Activated T-cell treated with anti-CD3 and anti-CD28 coated beads, Interleukin-2, amount 50 U/mL, for 4 hours (primary cell): ENCODE measurements at places on chromosomes 4 and X. TPM values are rescaled to one million over a fixed set of nuclear protein-coding genes. Genes with fewer than 3 reads are reported as not detected.
A peak's percentile ranks its signal among the peaks of the same experiment; 100 is the strongest.

GRCh38 chr4:65508168-65508567 is 162.1 kb downstream of the EPHA5 start:
- no peak for DNase-seq

DNA sequence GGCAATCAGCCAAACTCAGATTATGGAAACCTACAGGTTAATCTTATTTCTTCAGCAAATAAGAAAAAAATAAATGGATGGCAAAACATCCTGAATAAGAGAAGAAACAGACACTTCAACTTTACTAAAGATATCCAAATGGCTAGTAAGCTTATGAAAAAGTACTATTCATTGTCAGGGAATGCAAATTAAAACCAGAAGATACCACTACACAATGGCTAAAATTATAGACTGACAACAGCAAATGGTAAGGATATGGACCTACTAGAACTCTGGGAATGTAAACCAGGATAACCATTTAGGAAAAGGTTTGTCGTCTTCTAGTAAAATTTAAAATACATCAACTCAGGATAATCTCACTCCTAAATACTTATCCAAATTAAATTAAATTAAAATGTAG is 24.3 kb downstream of the GRSF1 start:
- DNase-seq = no peak

DNA sequence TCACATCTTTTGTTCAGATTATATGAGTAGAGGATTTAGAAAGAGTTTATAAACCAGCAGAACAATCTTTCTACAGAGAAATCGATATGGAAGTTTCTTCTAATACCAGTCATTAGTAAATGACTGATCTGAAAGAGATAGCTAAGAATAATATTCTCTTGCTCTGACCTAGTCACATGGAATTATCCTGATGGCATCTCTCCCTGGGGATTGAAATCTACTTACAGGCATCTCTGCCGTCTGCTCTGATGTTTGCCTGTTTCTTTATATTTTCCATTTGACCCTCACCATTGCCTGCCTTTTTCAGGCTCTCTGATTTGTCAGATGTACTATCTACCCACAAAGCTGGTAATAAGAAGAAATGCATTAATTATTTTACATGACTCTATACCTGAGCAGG is 1157.3 kb downstream of the PCDH7 start:
- no peak for DNase-seq

DNA sequence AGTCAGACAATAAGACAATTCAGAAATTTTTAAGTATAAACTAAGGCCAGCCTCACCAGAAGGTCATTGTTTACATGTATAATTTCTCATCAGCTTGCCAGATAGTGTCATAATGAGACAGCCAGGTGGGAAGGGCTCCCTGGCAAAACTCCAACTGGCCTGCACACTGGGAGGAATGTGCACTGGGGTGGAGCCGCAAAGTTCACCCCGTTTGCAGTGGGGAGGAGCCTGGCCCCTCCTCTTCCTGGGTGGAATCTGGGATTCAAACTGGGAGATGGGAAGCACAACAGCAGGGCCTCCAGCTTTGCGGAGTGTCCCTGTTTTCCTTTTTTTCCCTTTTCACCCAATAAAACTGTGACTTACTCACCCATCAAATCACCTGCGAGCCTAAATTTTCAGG is 329.9 kb downstream of the SMARCA1 start:
- DNase-seq = no peak

CCSER1 gene
- total RNA-seq = 0.16 TPM

NAP1L2 gene
- 3.1 TPM for total RNA-seq

- DNase-seq = no peak
Observed at GRCh38 chr4:114811564-114812301, 213.1 kb downstream of the UGT8 start.

- DNase-seq = peak; percentile 25
Observed at GRCh38 chrX:153708415-153708814, 15.8 kb downstream of the BCAP31 start.

- DNase-seq = no peak
Observed at GRCh38 chr4:151992332-151993154, 231.7 kb upstream of the GATB start.

- DNase-seq = no peak
Observed at GRCh38 chrX:10904220-10904619, 206.9 kb upstream of the HCCS start.

GPR78 gene
- not detected for total RNA-seq

RASGEF1B gene
- total RNA-seq = 15.1 TPM

DNA sequence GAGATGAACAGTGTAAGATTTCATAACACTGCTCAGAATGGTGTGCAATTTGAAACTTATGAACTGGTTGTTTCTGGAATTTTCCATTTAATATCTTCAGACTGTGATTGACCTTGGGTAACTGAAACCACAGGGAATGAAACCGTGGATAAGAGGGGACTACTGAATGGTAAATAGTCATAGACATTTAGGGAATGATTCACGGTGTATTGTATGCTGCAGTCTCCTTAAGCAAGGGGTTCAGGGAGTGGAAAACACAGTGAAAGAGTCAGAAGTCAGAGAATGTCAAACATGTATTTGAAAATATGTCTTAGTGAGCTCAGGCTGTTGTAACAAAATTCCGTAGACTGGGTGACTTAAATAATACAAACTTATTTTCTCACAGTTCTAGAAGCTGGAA is 398.2 kb upstream of the DIPK2B start:
- DNase-seq = no peak

AWAT2 gene
- total RNA-seq = not detected

DNA sequence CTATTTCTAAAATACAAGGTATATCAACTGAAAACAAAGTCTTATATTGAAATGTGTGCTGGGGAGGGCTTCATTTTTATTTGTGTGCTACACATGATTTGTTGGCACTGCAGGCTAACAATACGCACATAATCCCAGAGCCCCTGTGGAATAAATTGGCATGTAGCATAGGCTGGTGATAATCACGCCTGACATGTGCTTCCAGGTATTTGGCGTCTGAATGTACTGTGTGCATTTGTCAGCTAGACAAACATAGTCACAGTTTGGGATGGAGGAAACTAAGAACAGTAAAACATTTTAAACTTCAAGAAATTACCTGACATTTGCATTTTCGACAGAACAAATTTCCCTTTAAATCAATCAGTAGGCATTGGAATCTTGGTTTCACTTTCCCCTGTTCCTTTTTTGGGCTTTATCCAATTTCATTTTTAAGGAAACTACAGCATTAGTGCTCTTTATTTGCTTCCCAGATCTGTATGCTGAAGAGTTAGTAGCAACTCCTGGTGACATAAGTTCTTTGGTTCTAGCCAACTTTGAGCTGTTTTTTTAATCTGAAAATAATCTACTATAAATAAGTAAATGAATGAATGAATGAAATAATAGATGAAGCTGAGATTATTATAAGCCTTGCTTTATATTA is 472.3 kb downstream of the PDHA2 start:
- no peak for DNase-seq

GRCh38 chr4:146062340-146062739 is 113.2 kb upstream of the LSM6 start:
- DNase-seq = no peak

DNA sequence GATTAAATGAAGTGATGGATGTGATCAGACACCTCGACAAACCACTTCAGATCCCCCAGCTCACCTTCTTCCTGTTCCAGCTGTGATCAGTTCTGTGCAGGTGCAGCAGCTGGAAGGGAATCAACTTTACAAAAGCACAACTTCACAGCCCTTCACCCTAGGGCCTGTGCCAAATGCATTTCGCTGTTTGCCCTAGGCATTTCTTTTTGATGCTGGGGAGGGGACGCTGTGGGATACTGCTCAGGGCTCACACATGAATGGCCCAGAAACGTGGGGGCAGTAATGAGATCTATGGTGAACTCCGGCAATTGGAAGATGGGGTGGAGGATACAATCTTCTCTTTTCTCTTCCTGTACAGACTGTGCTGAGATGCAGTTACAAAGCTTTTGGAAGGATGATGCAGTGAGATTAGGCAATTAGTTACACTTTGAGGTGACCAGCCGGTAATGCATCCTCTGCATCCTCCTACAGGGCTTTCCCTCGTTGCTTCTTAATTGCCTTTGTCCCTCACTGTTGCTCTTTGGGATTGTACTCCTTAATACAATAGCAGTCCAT is 215.1 kb upstream of the PITX2 start:
- DNase-seq = no peak

RASL11B gene
- total RNA-seq = 0.26 TPM

GRCh38 chr4:165921546-165921945 is 48.5 kb downstream of the TLL1 start:
- DNase-seq = no peak

GRCh38 chr4:3747581-3747904 is 18.6 kb upstream of the ADRA2C start:
- peak; percentile 12 for DNase-seq

DNA sequence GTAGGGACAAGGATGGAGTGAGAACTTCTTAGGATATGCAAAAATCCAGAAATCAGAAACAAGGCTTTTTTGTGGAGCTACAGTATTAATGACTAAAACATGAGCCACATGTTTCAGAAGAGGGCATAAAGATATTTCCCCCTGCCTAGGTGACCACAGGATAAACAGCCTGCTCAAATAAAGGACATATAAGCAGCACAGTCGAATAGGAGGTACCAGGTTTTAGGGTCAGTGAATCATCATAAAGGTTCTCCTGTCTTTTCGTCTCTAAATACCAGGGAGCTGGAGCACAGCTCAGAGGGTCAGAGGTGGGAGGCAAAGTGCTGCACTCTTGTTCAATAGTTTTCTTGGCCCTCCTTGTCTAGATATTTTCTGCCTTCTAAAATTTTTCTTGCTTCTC is 211.9 kb upstream of the HS3ST1 start:
- DNase-seq = no peak

DNA sequence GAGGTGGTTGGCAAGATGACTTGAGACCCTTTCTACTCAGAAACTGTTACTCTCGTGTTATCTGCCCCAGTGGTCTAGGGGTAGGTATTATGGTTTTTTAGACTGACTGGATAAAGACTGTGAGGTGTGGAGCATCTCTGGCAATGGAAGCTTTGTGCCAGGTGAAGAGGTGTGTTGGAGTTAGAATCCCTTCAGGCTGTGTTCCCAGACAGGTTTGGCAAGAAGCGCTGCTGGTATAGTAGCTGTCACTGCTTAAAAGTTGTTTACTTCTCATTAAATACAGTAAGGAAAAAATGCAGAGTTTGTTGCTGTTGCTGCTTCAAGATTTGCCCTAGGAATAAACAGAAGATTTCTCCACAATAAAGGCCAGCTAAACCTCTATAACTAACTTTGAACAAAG is 35.3 kb downstream of the AREG start:
- DNase-seq = no peak

- no peak for DNase-seq
Observed at GRCh38 chrX:117898226-117898625, 218.4 kb downstream of the KLHL13 start.

DNA sequence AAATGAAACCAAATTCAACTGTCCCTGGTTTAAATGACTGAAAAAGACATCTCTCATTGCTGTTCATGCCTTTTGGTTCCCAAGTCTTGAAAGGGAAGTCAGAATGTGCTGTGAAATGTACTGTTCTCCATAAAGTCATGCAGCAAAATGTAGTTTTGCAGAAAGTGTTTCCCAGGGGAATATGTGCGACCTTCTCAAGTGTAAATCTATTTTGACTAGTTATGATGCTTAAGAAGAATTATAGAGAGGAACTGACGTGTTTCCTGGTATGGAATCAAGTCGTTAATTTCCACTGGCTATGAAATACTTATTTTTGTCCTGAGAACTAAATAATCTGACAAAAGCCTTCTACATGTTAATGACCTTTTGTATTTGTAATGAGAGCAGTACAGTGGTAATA is 223.1 kb downstream of the CLCN4 start:
- no peak for DNase-seq

EPGN gene
- total RNA-seq = 0.26 TPM

PDZD4 gene
- total RNA-seq = 0.81 TPM

LEF1 gene
- total RNA-seq = 140 TPM

DNA sequence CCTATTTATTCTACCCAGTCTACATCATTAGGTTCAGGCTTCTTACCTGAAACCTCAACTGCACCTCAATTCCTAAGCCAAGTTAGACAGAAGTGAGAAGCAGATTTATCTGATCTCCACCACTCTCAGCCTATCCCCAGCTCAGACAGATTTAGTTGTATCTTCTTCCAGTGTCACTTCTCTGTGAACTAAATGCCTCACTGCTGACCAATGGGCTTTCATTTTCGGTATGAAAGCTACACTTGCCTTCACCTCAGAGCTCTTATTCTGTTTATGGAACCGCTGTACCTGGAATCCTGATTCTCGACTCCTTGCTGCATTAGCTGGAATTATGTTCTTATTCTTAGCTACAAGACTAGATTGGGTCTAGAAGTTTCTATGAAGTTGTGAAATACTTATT is 833.2 kb downstream of the CCSER1 start:
- DNase-seq = no peak

DNA sequence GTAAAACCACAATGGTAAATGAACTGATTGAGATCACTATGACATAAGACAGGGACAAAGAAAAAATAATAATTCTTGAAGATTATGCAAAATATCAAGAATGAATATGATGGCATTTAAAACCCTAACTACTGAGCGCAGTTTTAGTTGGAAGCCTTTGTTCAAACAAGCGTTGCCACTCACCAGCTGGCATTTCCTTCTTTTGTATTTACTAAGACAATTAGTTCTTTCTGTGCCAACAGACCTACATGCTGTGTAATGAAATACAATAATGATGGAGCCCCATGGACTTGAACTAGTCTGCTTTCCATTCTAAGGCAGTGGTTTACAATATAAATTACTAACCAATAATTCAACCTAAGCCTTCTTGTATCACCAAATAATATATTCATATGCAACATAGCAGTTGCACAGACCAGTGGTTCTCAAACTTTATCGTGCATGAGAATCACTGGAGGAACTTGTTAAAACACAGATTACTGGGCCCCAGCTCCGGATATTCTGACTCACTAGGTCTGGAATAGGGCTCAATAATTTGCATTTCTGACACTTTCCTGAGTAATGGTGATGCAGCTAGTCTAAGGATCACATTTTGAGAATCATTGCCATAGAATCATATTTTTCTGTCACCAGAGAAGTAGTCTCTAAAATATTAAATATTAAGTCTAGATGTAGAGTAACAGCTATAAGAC is 196.4 kb upstream of the MAGEB18 start:
- no peak for DNase-seq

DNA sequence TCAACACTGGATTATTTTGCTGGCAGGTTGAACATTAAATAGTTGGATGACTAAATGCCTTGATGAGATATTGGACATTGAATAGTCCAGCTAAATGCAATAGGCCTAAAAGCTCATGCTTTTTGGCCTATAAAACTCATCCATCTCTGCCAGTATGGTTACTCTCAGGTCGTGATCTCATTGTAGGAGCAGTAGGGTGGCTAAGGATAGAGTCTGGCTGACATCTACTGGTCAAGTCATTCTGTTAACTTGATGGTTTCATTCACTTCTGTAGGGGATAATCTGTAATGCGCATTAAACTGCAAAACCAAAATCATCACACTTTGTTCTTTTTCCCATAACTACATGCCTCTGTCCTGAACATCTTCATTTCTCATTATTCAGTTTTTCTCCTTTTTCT is 227.0 kb downstream of the DKK2 start:
- no peak for DNase-seq

GRCh38 chr4:1243451-1244080 is 5.4 kb downstream of the CTBP1 start:
- no peak for DNase-seq
